8988T (cell line): ENCODE measurements at places on chromosomes 7 and 10.

- no peak for DNase-seq
Measured at GRCh38 chr10:86299562-86299961, 67.0 kb downstream of the GRID1 start.

DNA sequence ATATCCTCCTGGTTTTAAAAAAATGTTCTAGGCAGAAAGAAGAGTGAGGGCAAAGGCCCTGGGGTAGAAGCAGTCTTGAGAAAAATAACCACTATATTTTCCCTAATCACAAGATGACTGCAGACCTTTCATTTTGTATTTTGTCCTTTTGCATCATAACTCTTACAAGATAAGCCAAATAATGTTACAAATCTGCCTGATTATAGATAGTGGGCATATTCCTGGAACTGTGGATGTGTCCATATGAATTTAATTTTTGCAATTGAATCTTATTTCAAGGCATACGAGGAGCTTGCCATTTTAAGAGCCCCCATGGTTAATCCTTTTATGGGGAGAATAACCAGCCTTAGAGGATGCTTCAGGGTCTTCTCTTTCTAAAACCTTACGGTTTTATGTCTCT is 102.7 kb downstream of the ADRA2A start:
- DNase-seq = no peak

DNA sequence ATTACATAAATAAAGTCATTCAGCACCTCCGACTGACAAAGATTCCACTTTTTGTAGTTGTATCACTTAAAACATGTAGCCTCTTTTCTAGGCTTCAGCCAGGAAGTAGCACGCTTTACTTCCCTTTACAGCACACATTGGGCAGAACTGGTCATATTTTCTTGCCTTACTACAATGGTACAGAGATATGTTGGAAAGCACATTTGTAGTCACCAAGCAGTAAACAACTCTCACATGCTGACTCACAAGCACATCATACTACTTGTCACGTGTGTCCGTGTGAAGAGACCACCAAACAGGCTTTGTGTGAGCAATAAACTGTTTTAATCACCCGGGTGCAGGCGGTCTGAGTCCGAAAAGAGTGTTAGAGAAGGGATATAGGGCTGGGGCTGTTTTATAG is 1071.8 kb downstream of the DNAJB9 start:
- DNase-seq = no peak

GRCh38 chr7:83280671-83281070 is 118.0 kb upstream of the PCLO start:
- DNase-seq = no peak

GRCh38 chr10:44418637-44419036 is 33.7 kb upstream of the CXCL12 start:
- no peak for DNase-seq

DNA sequence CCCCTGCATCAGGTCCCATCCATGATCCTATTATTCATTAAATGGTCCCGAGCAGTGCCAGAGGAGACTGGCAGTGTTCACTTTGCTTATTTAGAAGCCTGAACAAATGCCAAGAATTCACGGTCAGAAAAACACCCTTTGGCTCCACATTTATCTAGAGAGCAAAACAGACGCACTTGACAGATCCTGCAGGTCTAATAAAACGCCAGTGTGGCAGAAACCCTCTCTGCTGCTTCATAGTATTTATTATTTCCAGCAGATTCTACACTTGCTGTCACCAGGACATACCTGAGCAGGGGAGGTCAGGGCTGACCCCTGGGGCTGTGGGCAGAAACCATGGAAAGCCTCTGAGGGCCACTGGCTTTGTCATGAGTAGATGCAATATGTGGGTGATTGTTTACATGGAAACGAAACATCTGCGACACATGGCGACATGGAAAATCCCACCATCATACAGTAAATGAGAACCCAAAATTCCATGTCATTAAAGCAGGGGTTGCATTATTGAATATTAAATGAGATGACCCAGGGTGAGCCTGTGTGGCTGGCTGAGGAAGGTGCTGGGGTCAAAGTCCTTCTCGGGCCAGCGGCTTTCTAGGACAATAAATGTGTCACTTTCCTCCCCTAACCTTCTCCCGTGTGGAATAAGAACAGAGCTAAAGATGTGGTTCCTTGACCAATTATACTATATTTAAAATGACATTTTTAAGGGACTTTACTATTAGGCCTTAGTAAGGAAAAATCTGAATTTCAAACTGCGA is 205.9 kb upstream of the SVIL start:
- DNase-seq = no peak

- DNase-seq = no peak
Measured at GRCh38 chr7:36784991-36785940, 61.0 kb upstream of the AOAH start.

- no peak for DNase-seq
Measured at GRCh38 chr10:101767966-101768790, 7.7 kb downstream of the FGF8 start.

- no peak for DNase-seq
Measured at GRCh38 chr10:16505161-16505560, 16.5 kb downstream of the C1QL3 start.

DNA sequence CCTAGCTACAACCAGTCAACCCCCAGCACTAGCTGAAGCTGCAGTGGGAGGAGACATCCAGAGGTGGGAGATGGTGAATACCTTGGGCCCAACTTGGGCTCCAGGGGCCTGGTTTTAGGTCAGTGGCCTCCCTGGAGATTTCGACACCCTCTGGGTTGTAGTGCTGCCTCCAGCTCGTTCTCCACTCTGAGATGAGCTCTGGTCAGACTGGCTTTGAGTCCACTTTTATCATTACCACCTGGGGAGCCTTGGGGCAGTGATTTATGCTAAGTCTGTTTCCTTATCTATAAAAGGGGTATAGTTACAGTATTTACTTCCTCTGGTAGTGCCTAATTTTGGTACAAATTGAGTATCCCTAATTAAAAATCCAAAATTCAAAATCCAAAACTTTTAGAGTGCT is 22.8 kb downstream of the PPIA start:
- DNase-seq = no peak

DNA sequence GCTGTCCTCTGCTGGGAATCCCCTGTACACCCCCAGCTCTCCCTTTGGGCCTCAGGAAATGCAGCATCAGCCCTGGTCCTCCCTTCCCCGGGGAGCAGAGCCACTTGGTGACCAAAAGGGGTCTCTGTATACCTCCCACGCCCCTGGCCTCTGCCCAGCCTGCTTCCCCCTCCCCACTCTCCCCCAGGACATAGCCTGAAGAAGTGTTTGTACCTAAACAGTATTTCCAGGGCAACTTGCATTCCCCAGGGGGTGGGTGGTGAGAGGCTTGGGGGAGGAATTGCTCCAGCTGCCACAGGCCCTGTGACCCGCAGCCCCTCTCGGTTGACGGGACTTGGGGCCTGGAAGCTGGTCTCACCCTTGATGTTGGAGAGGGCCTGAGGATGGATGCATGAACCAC is 39.3 kb downstream of the TMEM270 start:
- DNase-seq = no peak

GRCh38 chr7:114413761-114414155 is 857 bp upstream of the FOXP2 start:
- DNase-seq = no peak

- no peak for DNase-seq
Measured at GRCh38 chr10:14528450-14528849, 197.7 kb upstream of the FRMD4A start.
